Naive thymus-derived CD4-positive, alpha-beta T cell (primary cell): ENCODE measurements at places on chromosomes 13 and 19. TPM values are rescaled to one million over a fixed set of nuclear protein-coding genes. Genes with fewer than 3 reads are reported as not detected.

- no peak for DNase-seq
Observed at GRCh38 chr13:46530084-46530935, 22.7 kb upstream of the LRCH1 start.

- DNase-seq, result no peak
Observed at GRCh38 chr19:51712461-51713081, 11.2 kb downstream of the HAS1 start.

Gene LPAR6
- 51.0 TPM for polyA plus RNA-seq

GRCh38 chr13:53357582-53357981 is 329.0 kb downstream of the OLFM4 start:
- no peak for DNase-seq

- DNase-seq, result no peak
Observed at GRCh38 chr19:49710372-49710951, 19.5 kb downstream of the CPT1C start.

DNA sequence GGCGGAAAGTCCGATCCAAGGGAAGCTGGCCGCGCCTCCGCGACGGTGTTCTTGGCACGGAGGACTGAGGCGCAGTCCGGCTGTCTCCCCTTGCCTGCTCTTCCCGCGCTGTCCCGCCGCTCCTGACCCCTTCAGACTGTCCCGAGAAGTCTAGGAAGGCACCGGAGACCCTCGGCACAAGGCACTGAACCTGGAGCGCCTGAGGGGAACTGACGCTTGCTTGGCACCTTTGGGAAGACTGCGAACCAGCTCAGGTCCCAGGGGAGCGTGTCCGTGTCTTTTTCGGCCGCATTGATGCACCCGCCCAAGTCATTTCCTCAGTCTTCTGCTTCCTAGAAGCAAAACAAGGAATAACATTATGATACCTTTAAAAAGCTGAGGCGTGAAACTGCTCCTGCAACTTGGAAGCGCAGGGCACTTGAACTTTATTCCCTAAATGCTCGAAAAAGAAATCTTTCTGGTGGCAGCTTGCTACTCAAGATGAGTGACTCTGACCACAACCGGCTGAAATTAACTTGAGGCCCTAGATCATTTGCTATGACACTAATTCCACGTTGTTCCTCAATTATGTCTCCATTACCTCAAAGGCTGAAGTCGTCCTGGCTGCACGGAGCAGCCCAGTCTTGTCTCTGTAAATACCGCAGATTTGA is 735 bp upstream of the FLT1 start:
- DNase-seq, result no peak

GRCh38 chr19:15759962-15760565 is 22.3 kb downstream of the OR10H3 start:
- DNase-seq, result no peak

DNA sequence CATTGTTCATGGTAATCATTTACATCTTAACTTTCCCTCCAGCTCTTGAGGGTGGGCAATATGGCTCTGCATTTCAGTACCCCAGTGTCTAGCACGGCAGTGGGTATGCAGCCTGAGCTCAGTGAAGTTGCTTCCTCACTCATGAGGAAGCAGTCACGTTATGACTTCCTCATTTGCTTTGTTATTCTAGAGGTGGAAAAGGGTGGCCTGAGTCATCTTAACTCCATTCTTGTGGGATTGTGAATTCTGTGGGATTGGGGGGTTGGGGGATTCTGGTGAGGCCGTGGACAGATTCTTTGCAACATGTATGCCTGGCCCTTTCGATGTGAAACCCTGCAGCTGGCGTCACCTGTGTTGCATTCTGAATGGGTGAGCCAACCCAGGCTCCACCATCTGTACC is 406.7 kb upstream of the ZNF507 start:
- DNase-seq, result no peak

Gene VSTM1
- polyA plus RNA-seq, result not detected

Gene LIG1
- 38.1 TPM for polyA plus RNA-seq

GRCh38 chr19:39325778-39326665 is 5.4 kb upstream of the LRFN1 start:
- no peak for DNase-seq

Gene ZNF728
- not detected for polyA plus RNA-seq

- DNase-seq, result no peak
Observed at GRCh38 chr13:60944863-60945262, 470.8 kb downstream of the PCDH20 start.

DNA sequence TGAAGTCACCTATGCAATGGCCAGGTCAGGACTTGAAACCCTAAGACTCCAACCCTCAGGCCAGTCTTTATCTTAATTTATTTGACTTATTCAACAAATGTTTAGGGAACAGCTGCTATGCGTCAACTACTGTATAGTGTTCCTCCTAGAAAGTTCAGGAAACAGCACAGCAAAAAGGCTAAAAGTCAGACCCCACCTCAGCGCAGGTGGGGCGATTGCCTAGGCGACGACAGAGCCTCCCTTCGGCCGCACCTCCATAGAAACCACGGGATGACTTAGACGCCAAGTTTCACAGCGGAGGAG is 502 bp downstream of the VRK3 start:
- DNase-seq, result no peak

DNA sequence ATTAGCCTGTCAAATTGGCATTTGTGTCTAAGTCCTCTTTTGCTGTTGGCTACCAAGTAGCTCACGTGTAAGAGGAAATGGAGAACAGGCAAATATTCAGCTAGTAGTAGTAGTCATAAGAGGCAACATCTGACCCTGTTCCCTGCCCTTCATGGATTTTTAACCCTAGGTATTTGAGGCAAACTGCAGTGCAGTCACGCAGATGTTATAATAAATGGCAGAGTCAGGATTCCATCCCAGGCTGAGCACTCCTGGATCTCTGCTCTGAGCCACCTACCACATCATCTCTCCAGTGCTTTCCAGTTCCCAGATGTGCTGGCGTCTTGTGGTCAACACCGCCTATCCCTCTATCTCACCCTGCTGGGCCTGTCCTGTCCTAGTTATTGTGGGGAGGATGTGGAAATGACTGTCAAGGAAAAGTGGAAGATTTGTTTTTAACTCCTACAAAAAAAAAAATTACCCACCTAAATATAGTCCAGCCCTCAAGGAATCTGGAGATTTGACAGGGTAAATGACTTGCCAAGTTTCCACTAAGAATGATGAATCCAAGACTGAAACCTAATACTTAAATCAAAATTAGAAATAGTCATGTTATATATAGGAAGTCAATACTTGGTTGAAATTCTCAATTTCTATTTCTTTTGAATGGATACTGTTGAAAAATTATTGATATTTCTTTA is 322.9 kb downstream of the GPC6 start:
- no peak for DNase-seq

DNA sequence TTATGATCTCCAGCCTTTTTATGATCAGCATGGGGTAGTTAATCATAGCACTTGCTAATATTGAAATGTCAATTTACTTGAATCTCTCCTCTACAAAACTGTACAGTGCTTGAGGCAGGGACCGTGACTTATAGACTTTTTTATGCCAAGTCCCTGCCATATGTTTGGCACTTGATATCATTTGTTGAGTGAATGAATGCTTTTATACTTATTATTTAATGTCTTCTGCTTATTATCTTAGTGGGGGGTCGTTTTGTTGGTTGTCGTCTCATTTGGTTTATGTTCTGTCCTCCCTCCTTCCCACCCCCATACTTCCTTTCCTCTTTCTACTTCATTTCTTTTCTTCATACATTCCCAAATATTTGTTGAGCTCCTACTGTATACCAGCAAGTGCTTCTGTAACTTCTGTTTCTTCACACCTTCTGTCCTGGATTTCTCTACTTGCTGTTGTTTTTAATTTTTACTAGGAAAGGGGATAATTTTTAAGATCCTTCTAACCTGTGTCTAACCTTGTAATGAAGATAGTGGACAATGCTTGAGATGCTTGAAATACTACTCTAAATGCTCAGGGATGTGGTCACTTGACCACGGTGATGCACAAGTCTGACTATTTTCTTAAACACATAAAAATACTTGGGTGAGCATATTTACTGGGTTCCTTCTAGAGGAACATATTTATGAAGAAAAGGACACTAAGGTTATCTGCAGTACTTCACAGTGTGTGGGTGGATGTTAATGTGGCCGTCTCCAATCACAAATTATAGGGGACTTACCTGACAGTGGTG is 223.8 kb downstream of the TDRD3 start:
- DNase-seq, result no peak

Gene IL17D
- 0.10 TPM for polyA plus RNA-seq

DNA sequence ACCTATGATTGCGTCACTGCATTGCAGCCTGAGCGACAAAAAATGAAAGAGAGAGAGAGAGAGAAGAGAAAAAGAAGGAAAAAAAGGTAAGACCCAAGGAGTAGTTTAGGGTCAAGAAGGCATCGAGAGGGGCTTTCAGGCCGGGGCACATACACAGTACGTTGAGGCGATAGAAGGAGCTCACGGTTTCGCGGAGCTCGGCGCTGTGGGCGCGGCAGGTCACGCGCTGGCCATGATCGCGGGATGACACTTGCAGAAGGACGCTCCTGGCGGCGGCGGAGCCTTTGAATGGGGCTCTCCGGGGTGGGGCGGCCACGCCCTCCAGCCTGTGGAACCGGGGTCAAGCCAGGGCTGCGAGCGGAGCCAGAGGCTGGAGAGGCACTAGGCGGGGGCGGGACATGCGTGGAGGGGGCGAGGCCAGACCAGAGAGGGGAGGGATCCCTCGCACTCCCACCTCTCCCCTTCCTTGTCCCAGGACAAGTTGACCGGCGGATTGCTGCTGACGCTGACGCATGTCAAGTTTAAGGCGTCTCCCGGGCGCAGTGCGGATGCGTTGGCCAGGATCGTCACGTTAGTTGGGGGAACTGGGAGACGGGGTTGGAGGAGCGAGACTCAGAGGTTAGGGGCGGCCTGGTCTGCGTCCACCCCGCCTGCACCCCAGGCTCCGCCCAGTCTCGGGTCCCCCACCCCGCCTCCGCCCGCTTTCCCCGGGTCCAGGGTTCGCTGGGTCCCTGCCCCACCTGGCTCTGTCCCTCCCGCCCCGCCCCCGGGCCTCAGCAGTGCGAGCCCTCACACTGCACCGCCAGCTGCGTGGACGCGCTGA is 6.9 kb downstream of the NPHS1 start:
- no peak for DNase-seq

GRCh38 chr19:4108767-4109625 is 14.9 kb downstream of the MAP2K2 start:
- peak; percentile 46 for DNase-seq

DNA sequence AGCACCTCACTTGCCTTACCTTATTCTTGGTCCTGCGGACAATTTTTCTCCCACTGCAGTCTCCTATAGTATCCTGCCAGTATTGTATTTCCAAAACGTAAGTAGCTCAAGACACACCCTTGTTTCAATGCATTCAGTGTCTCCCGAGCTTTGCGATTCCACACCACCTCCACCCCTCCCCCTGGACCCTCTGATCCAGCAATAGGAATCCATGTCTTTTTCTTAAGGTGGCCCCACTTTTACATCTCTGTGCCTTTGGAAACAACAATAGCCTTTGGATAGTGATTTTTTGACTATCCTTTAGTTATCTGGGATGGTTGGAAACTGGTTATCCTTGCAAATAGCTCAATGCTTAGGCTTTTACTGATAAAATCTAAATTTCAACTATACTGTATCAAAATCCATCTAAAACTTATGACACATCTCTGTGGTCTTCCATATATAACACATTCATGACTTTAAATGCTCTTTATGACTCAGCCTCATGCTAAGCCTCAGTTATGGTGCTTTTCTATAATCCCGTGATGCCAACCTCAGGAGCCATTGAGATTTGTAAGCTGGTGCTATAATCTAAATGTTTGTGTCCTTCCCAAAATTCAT is 27.1 kb downstream of the FAM216B start:
- DNase-seq, result no peak

- DNase-seq, result no peak
Observed at GRCh38 chr13:29676941-29677452, 81.5 kb upstream of the SLC7A1 start.

DNA sequence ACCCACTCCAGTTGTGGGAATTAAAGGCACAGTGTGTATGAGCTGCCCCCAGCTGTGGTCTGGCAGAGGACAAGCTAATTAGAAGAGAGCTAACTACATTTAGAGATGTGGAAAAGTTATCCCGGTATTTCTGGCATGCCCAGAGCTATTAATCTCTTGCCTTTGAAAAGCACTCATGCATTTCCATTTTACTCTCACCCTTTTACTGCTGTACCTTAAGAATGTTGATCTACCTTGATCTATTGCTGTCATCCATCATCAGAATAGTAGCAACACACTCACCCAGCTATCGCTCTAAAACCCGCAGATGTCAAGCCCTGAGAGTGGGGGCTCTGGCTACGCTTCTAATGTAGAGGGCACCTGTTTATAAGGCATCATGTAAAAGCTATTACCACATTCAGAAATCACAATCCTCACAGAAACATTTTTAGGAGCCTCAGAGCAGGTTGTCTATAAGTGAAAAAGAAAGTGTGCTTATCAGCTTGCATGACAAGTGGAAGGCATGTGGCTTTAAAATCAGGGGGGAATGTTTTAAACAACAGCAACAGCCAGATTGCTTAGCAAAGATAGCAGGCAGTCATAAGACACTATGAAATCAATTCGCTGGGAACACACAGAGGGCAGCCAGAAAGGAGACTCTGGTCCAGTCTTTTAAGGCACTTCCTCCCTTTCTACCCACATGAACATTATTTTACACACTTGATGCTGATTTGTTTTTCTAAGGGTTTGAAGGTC is 224.2 kb upstream of the IRS2 start:
- DNase-seq, result no peak

Gene ENOX1
- polyA plus RNA-seq, result not detected

Gene SBK2
- not detected for polyA plus RNA-seq

Gene CD22
- 0.70 TPM for polyA plus RNA-seq

Gene CEACAM20
- polyA plus RNA-seq, result not detected

Gene TIMM13
- polyA plus RNA-seq, result 75.3 TPM

DNA sequence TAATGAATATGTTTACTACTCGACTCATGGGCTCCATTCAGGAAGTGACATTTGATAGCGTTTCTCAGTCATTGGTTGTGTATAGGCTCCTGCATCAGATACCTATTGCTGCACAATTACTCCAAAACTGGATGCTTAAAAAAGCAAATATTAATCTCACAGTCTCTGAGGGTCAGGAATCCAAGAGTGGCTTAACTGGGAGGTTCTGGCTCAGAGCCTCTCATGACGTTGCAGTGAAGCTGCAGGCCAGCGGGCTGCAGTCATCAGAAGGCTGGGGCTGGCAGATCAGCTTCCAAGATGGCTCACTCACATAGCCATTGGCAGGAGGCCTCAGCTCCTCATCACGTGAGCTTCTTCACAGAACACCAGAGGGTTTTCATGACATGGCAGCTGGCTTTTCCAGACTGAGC is 525.1 kb upstream of the NBEA start:
- DNase-seq, result no peak

DNA sequence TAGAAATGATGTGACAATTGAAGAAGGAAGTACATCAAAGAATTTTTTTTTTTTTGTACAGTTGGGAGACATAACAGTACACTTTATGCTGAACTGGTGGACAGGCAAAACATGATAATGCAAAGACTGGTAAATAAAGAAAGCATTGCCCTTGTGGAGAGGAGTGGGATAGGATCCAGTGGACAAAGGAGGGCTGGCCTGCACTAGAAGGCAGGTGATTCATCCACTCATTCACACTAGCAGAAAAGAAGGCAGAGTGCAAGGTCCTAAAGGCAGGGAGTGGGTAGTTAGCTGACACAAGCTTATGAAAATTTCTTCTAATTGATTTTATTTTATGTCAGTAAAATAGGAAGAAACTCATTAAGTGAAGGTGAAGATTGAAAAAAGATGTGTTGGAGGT is 17.6 kb upstream of the NALCN start:
- DNase-seq, result no peak

Gene LILRB3
- polyA plus RNA-seq, result 0.40 TPM

GRCh38 chr13:98450026-98450425 is 126.9 kb downstream of the STK24 start:
- DNase-seq, result no peak

- no peak for DNase-seq
Observed at GRCh38 chr19:5055457-5055776, 86.5 kb downstream of the KDM4B start.
